ENCODE measurements at places on chromosomes 11 and 22.

GRCh38 chr11:27228232-27228905 lies 134.6 kb downstream of the CCDC34 start:
- no peak overlapping the region for H3K27ac ChIP-seq
- DNase-seq, result no peak
- H3K4me1 ChIP-seq, result no peaks in the 10 kb centered on the region
- H3K4me3 ChIP-seq, result no peak overlapping the region

- no peak for DNase-seq
- no peaks in the 10 kb centered on the region for H3K4me1 ChIP-seq
- H3K4me3 ChIP-seq, result no peak overlapping the region
- no peaks in the 10 kb centered on the region for H3K27me3 ChIP-seq
- H3K27ac ChIP-seq, result no peak overlapping the region
- H3K36me3 ChIP-seq, result no peaks in the 10 kb centered on the region
Measured at GRCh38 chr11:103051151-103051801, 40.7 kb downstream of the DCUN1D5 start.

GRCh38 chr11:43381802-43382201 lies 23.1 kb downstream of the TTC17 start:
- no peaks in the 10 kb centered on the region for H3K4me1 ChIP-seq
- no peaks in the 10 kb centered on the region for H3K36me3 ChIP-seq
- H3K4me3 ChIP-seq, result no peak overlapping the region
- H3K27ac ChIP-seq, result no peak overlapping the region
- DNase-seq, result no peak

- no peak for DNase-seq
- peaks cover 18% of the 10 kb centered on the region for H3K4me1 ChIP-seq
- H3K27me3 ChIP-seq, result no peaks in the 10 kb centered on the region
Measured at GRCh38 chr11:46243796-46244109, 33.7 kb upstream of the CREB3L1 start.

GRCh38 chr22:31104869-31105268 lies 2.5 kb downstream of the SELENOM start:
- no peak overlapping the region for H3K27ac ChIP-seq
- DNase-seq, result peak; percentile 27
- H3K4me1 ChIP-seq, result peaks cover 14% of the 10 kb centered on the region
- H3K27me3 ChIP-seq, result no peaks in the 10 kb centered on the region

DNA sequence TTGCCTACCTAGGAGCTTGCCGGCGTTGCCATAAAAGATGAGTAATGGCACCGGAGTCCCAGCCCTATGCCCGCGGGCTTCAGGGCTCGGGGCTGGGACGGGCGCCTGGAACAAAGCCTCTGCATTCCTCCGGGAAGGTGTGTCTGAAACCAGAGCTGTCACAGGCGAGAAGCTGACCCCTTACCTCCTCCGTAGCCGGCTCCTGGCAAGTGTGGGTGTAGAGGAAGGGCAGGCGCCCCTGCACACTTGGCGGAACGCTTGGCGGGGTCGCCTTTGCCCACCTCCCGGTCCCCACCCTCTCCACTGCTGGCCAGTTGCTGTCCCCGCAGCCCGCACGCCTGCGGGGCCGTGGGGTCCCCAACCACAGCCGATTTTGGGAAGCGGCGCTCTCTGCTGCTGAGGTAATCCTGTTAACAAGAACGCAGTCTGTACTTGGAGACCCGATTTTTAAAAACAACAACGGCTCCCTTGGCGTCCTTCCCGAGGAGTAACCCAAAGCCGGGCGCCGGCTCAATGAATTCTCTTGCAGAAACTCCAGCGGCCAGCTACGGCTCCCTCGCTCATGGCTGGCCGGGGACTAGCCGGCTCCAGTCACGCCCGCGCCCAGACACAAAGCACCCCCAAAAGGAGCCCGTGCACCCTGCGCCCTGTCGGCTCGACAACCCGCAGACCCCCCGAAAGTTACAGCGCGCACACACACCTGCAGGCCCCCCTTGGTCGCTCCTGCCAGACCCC lies 89.2 kb downstream of the PLEKHA7 start:
- H3K36me3 ChIP-seq, result no peaks in the 10 kb centered on the region
- DNase-seq, result peak; percentile 97
- no peaks in the 10 kb centered on the region for H3K27me3 ChIP-seq
- H3K4me3 ChIP-seq, result peak overlapping the region; percentile 76

GRCh38 chr22:50504369-50505211 lies 2.9 kb downstream of the LMF2 start:
- H3K27me3 ChIP-seq, result no peaks in the 10 kb centered on the region
- no peak for DNase-seq
- no peak overlapping the region for H3K4me3 ChIP-seq
- peaks cover 37% of the 10 kb centered on the region for H3K36me3 ChIP-seq

GRCh38 chr11:102623998-102624397 lies 1.1 kb downstream of the MMP20 start:
- no peaks in the 10 kb centered on the region for H3K36me3 ChIP-seq
- no peak overlapping the region for H3K27ac ChIP-seq
- no peak for DNase-seq
- H3K4me3 ChIP-seq, result no peak overlapping the region

DNA sequence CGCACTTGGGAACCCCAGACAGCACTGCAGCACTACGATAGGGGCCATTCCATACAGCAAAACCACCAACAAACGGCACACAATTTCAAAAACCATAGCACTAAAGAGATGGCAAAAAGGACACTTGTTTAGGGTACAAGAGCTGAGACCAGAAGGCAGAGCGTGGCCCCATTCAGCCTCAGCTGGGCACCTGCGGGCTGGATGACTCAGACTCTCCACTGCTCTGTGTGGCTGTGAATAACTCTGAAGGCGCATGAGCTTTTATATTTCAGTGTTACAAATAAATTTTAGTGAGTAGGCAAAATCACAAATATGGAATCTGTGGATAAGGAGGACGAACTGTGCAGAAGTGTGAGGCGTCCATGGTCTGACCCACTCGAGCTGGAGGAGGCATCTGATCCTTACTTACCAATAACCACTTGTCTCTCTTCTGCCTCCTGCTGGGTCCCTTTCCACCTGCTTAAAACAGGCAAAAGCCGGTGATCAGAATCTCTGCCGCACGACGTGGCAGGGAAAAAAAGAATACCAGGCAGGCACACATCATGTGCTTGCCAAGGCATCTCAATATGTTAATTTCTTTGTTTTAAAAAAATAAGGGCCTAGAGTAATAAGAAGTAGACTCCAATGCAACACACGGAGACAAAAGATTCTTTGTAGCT lies 325.7 kb downstream of the SHANK2 start:
- H3K4me3 ChIP-seq, result no peak overlapping the region
- no peaks in the 10 kb centered on the region for H3K27me3 ChIP-seq
- H3K4me1 ChIP-seq, result no peaks in the 10 kb centered on the region

DNA sequence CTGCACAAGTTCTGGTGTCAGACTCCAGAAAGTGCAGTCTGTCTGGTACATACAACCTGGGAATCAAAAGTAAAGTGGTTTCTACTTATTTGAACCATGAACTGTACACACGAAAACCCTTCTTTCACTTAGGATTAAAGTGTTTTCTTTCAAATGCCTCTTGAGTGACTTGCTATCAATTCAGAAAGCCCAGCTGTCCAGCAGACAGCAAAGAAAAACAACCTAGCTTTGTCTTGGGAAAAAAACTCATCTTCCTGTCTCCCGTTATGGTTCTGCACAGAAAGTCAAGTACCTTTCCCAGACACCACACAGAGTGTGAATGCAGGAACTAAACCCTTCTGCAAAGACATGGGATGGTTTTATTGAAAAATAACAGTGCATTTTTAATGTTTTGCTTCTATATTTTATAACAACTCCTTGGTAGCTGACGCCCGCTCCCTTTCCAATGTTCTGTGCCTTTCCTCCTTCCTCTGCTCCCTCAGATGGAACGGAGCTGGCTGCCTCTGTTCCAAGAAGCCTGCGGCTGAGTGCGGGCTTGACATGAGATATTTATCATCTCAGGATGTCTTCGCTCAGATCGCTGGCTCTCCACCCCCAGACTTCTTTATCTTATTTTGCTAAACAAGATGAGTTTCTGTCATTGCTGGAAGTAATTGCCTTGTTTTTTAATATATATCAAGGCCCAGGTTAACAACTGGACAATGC lies 322.3 kb upstream of the B3GAT1 start:
- DNase-seq, result no peak
- H3K27ac ChIP-seq, result no peak overlapping the region
- H3K4me3 ChIP-seq, result no peak overlapping the region
- no peaks in the 10 kb centered on the region for H3K36me3 ChIP-seq
- no peaks in the 10 kb centered on the region for H3K27me3 ChIP-seq

- H3K36me3 ChIP-seq, result no peaks in the 10 kb centered on the region
- no peak overlapping the region for H3K27ac ChIP-seq
- no peak overlapping the region for H3K4me3 ChIP-seq
- no peaks in the 10 kb centered on the region for H3K27me3 ChIP-seq
- DNase-seq, result no peak
Measured at GRCh38 chr11:118128310-118128709, 24.3 kb downstream of the SCN4B start.

DNA sequence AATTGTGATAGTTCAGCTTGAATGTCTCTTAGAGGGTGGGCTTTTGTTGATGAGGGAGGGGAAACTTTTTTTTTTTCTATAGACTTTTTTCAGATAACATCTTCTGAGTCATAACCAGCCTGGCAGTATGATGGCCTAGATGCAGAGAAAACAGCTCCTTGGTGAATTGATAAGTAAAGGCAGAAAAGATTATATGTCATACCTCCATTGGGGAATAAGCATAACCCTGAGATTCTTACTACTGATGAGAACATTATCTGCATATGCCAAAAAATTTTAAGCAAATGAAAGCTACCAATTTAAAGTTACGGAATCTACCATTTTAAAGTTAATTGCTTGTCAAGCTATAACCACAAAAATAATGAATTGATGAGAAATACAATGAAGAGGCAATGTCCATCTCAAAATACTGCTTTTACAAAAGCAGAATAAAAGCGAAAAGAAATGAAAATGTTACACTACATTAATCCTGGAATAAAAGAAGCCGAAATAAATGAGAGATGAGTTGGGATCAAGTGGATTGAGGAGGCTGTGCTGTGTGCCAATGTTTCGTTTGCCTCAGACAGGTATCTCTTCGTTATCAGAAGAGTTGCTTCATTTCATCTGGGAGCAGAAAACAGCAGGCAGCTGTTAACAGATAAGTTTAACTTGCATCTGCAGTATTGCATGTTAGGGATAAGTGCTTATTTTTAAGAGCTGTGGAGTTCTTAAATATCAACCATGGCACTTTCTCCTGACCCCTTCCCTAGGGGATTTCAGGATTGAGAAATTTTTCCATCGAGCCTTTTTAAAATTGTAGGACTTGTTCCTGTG lies 3.9 kb downstream of the MALAT1 start:
- peaks cover 13% of the 10 kb centered on the region for H3K36me3 ChIP-seq
- H3K27me3 ChIP-seq, result no peaks in the 10 kb centered on the region
- peaks cover 10% of the 10 kb centered on the region for H3K4me1 ChIP-seq

GRCh38 chr11:16043617-16044016 lies 312.7 kb downstream of the SOX6 start:
- H3K4me1 ChIP-seq, result no peaks in the 10 kb centered on the region
- DNase-seq, result no peak
- no peaks in the 10 kb centered on the region for H3K27me3 ChIP-seq
- no peak overlapping the region for H3K4me3 ChIP-seq
- H3K36me3 ChIP-seq, result no peaks in the 10 kb centered on the region

GRCh38 chr11:130553306-130553705 lies 104.9 kb downstream of the ADAMTS15 start:
- no peak for DNase-seq
- no peaks in the 10 kb centered on the region for H3K4me1 ChIP-seq
- H3K36me3 ChIP-seq, result no peaks in the 10 kb centered on the region
- no peak overlapping the region for H3K27ac ChIP-seq
- no peaks in the 10 kb centered on the region for H3K27me3 ChIP-seq
- H3K4me3 ChIP-seq, result no peak overlapping the region

All from trophoblast cell (in vitro differentiated cells and primary cell).